ELR (cell line): ENCODE measurements at places on chromosomes 7 and 10.

- DNase-seq, result peak; percentile 47
These were observed 222.1 kb downstream of the GLI3 start for GRCh38 chr7:42014625-42015618.

DNA sequence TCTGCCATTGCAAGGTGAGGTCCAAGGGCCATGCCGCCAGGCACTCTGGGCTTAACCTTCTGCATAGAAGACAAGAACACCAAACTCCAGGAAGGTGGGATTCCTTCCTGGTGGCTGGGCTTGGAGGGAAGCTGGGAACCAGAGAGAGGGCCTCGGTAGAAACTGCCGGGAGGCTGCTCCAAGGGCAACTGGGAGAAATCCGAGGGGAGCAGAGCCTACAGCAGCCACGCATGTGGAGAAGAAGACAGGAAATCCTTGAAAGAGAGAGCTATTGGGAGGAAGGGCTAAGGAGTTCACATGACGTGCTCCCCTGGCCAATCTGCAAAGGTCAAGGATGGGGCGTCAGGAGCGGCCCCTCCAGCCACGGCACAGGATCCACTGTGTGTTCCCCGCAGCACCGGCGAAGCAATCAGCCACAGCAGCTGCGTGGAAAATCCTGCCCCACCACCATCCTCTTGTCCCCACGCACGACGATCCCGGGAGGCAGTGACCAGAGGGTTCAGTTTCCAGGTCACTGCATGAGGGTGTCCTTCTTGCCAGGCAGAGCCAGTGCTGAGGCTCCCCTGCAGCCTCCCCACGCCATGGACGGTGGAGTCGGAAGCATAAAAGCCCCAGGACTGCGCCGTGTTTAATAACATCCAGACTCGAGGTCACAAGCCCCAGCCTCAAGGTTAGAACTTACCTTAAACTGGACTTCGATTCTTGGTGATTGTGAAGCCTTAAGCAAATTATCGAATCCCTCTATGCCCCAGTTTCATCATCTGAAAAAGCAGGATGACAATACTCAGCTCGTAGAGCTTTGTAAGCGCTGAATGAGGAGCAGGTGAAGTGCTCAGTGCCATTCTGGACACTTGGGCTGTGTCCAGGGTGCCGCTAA, 8.6 kb upstream of the PPP2R2D start:
- no peak for DNase-seq

DNA sequence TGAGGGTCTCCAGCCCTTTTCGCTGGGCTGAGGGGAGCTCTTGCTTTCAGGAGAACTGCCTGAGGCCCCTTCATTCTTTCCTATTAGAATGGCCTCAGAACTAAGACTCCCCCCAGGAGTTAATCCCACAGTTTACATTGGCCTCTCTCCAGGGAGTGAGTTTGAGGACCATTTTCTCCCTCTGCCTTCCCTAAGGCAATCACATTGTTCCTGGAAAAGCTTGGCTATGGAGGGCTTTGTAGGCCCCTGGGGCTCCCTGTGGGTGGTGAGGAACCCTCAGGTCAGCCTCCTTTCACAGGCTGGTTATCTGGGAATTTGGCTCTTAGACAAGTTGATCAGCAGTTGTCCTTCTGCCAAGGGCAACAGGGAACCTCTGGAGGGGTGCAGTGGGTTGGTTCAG, 343.7 kb downstream of the RPS24 start:
- DNase-seq, result no peak

DNA sequence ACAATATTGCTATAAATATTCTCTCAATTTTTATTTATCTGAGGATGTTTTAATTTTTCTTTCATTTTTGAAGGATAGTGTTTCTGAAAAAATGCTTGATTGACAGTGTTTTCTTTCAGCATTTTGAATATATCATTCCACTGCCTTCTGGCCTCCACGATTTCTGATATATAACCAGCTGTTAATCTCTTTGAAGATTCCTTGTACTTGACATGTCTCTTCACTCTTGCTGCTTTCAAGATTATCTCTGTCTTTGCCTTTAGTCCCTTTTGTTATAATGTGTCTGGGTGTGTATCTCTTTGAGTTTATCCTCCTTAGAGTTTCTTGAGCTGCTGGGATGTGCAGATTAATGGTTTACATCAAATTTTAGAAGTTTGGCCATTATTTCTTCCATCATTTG, 22.8 kb upstream of the DNAJC1 start:
- no peak for DNase-seq

GRCh38 chr7:94662548-94662947, 6.6 kb upstream of the SGCE start:
- no peak for DNase-seq

- DNase-seq, result no peak
These were observed 46.3 kb downstream of the VIPR2 start for GRCh38 chr7:159098424-159098786.

DNA sequence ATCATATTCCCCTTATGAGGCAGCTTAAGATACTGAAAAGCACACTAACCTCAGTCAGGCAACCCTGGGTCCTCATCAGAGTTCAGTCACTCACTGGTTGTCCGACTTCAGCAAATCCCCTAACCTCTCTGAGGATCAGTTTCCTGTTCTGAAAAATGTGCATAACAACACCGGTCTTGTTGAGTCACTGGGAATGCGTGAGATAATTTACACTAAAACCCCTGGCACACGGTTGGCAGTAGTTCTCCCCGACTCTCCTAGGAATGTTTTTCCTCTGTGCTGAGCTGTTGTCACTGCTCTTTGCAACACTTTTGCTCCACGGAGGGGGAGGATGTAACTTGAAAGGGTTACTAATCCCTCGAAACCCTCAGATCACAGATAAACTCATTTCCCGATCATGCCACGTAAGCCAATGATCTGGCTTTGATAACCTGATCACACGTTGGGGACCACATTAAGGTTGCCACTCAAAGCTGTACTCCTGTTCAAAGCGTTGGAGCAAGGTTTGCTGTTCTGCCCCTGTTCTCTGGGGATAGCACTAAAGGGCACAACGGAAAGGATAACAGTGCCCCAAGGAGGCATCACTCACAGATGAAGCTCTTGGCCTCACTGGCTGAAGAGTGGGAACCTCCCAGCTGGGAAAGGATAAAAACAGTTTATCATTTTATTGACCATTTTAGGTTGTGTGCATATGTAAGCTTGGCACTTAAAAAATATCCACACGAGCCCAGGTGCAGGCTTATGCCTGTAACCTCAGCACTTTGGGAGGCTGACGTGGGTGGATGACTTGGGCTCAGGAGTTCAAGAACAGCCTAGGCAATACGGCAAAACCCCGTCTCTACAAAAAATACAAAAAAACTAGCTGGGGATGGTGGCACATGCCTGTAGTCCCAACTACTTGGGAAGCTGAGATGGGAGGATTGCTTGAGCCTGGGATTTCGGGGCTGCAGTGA, 5.0 kb upstream of the RBM17 start:
- DNase-seq, result peak; percentile 47

GRCh38 chr7:44541876-44542610, 913 bp upstream of the NPC1L1 start:
- DNase-seq, result no peak

DNA sequence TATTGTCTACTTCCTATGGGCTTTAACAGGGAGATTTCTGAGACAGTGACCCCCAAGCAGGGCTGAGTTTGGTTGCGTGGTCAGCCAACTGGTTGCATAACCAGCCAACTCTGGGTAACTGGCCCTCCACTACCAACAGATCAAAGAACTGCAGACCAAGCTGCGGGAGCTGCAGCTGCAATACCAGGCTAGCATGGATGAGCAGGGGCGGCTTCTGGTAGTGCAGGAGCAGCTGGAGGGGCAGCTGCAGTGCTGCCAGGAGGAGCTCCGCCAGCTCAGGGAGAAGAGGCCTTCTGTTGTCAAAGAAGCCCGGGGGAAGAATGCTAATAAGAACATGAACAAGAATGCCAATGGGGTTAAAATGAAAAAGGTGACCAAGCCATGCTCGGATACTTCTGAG, 15.7 kb upstream of the FLNC start:
- DNase-seq, result no peak

DNA sequence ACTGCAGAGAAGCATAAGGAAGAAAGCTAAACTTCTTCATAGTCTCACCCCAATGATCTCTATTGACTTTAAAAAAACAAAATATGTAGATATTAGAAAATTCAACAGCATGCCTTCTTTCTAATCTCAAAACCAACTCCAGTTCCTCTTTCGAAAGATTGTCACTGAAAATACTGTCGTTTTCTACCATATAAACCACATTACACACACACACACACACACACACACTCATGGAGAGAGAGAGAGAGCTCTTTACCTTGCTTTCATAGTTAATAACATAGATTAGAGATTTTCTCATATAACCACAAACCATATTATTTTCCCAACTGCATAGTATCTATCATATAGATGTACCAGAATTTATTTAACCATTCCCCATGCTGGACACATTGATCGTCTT, 296.2 kb upstream of the MGMT start:
- no peak for DNase-seq

DNA sequence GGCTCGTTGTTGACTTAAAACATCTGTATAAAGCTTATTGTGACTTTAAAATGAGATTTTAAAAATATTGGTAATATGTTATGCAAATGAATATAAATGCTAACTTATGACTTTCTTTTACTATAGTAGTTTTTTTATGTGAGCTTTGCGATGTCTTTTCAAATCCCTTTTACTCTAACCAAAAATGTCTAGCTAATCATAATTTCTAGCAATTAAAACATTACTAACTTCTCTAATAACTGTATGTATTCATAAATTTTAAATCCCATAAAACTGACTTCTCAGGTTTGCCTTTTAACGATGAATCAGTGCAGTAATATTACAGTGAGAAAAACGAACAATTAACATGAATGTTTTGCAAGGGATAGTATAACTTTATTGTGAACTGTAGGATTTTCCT, 113.2 kb downstream of the MAPK8 start:
- DNase-seq, result no peak

DNA sequence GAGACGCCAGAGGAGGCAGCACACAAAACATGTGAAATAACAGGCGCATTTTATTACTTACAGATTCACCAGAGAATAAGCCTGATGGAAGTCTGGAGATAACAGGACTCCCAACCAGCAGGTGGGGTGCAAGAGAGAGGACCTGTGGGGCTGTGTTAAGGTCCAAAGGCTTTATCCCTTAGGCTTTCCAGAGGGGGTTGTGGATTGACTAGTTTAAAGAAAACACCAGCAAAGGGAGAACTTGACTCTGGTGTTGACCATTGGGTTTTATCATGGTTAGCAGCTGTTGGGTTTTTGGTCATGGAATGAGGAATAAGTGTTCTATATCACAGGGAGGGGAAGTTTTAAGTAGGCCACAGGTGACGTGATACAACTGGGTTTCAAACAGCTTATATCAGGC, 1.6 kb upstream of the CRPPA start:
- no peak for DNase-seq

GRCh38 chr10:4982764-4983226, 19.6 kb downstream of the AKR1C1 start:
- peak; percentile 30 for DNase-seq

DNA sequence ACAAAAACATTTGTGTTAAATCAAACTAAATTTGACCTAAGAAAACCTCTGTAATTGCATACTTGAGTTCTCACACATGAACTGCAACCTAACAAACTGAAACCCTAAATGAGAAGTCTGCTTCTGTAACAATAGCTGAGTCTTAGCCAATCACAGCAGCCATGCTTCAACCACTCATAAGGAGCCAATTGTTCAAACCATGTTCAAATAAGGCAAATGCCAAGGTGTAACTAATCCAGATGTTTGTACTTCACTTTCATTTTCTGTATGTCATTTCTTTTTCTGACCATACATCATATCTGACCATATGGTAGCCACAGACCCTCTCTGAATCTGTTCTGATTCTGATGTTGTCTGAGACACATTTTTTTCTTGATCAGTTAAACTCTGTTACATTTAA, 47.5 kb upstream of the ANTXRL start:
- DNase-seq, result no peak

- DNase-seq, result no peak
These were observed 15.0 kb downstream of the HTRA1 start for GRCh38 chr10:122476333-122476695.

DNA sequence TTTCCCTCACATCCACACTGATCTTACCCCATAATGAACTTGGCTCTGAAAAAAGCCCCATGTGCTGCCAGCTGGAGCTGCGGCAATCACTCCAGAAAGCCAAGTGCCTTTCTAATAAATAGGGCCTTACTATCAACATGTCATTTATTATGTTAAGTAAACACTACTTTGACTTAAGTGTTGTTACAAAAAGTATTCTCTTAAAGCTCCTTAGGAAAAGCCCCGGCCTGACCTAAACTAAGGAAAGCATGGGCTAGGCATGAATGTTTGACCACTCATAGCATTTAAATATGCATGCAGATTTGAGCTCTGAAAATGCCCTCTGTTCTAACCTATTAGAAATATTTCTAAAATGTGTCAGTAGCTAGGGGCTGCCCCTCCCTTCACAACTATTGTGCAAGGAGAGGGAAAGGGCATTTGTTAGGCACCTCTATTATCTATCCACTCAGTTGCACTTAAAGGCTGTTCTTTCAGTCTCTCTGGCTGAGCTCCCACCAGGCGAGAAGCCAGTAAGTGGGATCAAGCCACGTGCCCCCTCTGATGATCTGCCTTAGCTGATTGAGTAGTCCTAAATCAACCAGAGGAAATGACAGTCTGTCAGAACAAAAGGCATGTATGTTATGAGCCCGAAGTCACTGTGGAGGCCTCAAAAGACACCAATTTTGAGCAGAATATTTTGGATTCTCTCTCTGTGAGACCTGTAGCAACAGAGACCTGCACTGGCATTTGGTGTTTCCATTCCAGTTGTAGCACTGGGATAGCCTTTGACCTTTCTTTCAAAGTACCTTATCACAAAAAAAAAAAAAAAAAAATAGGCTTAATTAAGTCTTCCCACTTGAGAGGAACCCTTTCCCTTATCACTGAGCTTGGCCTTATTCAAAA, 77.1 kb downstream of the ITGB8 start:
- DNase-seq, result peak; percentile 36

GRCh38 chr7:5779141-5779540, 2.3 kb downstream of the RNF216 start:
- no peak for DNase-seq

GRCh38 chr10:133276100-133276434, 601 bp downstream of the ADAM8 start:
- no peak for DNase-seq

DNA sequence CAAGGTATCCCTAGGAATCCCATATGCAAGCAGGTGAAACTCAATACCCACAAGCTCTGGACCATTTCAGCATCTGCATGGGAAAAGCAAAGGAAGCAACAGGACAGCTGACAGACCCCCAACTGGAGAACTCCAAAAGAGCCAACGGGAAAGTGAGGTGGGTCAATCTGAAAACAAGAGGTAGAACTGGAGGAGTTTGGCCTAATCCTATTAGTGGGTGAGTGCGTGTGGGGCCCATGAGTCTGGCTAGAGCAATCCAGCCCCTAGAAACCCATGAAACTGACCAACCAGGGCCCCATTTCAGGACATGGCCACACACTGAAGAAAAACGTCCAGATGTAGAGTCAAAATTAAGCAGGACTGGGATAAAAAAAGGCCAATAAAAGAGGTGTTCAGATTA, 26.6 kb upstream of the WNT8B start:
- DNase-seq, result no peak

GRCh38 chr10:12237265-12238220, 41.6 kb downstream of the CDC123 start:
- DNase-seq, result no peak
